ENCODE measurements at places on chromosomes 11 and 22.

DNA sequence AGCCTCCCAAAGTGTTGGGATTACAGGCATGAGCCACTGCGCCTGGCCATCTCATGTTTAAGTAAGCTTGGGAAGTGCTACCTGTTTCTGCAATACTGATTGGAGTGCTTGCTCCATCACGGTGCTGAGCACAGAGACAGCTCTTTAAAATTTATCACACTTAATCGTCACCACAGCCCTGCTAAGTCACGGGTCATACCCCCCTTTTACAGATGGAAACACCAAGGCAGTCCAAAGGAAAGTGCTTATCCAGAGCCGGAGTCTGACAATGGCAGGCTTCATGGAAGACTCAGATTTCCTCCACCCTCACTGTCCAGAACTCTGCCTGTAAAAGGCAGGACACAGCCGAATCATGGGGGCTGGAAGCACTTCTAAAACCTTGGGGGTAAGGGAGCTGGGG is 2.7 kb upstream of the C22orf15 start:
- no peak for DNase-seq

- no peak for DNase-seq
Measured at GRCh38 chr22:20551805-20552442, 44.5 kb downstream of the MED15 start.

- no peak for DNase-seq
Measured at GRCh38 chr11:93668171-93668570, 6.7 kb downstream of the CEP295 start.

DNA sequence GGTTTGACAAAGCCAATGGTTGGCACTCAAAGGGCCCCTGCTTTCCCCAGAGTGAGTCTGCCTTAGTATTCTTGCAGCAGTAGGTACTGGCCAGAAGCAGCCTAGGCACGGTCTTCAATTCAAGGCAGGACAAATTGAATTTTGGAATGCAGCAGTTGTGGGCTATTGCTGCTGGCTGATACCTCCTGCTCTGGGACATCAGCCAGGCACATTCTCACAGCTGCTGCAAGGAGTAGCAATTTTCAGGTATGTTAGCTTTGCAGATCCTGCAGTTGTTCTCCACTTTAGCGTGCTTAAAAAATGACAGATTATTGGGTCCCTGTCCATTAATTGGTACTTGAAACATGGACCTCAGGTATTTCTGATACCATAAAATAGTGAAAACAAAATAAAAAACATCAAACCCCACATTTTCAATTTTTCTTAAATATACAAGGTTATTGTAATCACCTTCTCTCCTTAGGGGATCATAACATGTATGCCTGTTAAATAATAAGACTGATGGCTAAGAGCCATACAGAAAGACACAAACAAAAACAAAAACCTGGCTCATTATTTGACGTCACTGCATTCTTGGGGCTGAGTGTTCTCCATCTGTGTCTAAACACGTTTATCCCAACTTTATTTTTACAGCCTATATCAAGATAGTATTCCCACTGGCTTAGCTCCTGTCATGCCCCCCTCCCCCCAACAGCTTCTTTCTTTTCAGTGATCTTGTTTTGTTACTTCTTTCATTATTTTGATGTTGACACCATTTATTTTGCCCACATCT is 85.1 kb upstream of the CARD18 start:
- DNase-seq = no peak

GRCh38 chr11:69066122-69067112 is 17.7 kb downstream of the TPCN2 start:
- DNase-seq = no peak

GRCh38 chr11:95283650-95284049 is 52.6 kb upstream of the SESN3 start:
- peak; percentile 83 for DNase-seq

DNA sequence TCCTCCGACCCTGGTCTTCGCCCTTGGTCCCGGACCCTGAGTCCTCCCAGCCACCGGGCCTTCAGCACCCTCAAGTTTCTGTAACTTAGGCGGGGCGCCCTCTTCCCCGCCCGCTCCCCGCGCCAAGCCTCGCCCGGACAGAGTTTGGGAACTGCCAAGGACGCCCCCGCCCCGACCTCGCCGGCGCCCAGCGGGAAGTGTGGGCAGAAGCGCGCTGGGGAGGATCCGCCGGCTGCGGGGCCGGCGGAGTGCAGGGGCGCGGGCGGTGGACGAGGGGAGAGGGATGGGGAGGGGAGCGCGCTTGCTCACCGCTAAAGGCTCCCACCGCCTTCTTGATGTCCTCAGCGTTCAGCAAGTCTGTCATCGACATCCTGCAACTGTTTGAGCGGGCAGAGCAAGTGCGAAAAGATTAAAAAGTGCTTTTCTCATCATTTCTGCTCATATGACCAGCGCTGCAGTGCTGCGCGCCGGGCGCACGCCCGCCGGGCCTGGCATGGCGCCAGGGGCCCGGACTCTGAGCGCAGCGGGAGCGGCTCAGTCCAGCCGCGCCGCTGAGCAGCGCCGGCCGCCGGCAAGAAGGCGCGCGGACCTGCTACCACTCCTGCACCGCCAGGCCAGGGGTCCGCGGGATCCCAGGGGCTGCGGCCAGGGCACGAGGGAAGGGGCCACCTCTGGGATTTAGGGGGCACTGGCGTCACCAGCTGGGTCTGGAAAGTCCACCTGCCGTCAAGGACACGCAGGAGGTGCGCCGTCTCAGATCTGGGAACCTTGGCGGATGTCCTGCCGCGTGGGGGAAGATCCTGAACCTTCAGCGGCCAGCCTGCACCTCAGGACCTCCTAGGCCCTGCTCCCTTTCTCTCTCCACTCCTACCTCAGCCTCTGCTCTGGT is at the start of gene PVALB:
PVALB (minus strand) TSS at position 400 of the 889 bp plus-strand sequence; CDS start at position 370, 30 bp downstream.
- peak; percentile 38 for DNase-seq

GRCh38 chr22:29701155-29701999 is 18.4 kb upstream of the CABP7 start:
- DNase-seq = peak; percentile 47

- no peak for DNase-seq
Measured at GRCh38 chr22:26985931-26986782, 328.8 kb downstream of the MIAT start.

- DNase-seq = peak; percentile 94
Measured at GRCh38 chr11:122697636-122698167, 42.2 kb downstream of the UBASH3B start.

- DNase-seq = no peak
Measured at GRCh38 chr11:44693654-44694119, 33.1 kb upstream of the TSPAN18 start.

- DNase-seq = no peak
Measured at GRCh38 chr11:95917193-95918036, 6.5 kb downstream of the MTMR2 start.

GRCh38 chr11:68598816-68599653 is 85.3 kb upstream of the GAL start:
- DNase-seq = peak; percentile 20

GRCh38 chr11:76626266-76626665 is 44.3 kb downstream of the LRRC32 start:
- no peak for DNase-seq

DNA sequence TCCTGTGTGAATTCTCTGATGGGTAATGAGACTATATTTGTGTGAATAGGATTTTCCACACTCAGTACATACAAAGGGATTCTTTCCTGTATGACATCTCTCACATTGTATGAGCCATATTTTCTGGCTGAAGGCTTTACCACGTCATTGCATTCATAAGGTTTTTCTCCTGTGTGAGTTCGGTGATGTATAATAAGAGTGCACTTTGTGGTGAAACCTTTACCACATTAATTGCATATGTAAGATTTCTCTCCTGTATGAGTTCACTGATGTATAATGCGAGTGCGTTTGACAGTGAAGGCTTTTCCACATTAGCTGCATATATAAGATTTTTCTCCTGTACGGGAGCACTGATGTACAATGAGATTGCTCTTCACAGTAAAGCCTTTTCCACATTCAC is 455.4 kb upstream of the CNTN5 start:
- no peak for DNase-seq

- no peak for DNase-seq
Measured at GRCh38 chr22:30964858-30965257, 3.7 kb downstream of the MORC2 start.

GRCh38 chr11:8287297-8287696 is 23.6 kb upstream of the LMO1 start:
- no peak for DNase-seq

GRCh38 chr11:133901999-133902398 is 54.8 kb downstream of the IGSF9B start:
- no peak for DNase-seq

GRCh38 chr11:65116370-65117205 is 913 bp downstream of the ZNHIT2 start:
- peak; percentile 86 for DNase-seq

DNA sequence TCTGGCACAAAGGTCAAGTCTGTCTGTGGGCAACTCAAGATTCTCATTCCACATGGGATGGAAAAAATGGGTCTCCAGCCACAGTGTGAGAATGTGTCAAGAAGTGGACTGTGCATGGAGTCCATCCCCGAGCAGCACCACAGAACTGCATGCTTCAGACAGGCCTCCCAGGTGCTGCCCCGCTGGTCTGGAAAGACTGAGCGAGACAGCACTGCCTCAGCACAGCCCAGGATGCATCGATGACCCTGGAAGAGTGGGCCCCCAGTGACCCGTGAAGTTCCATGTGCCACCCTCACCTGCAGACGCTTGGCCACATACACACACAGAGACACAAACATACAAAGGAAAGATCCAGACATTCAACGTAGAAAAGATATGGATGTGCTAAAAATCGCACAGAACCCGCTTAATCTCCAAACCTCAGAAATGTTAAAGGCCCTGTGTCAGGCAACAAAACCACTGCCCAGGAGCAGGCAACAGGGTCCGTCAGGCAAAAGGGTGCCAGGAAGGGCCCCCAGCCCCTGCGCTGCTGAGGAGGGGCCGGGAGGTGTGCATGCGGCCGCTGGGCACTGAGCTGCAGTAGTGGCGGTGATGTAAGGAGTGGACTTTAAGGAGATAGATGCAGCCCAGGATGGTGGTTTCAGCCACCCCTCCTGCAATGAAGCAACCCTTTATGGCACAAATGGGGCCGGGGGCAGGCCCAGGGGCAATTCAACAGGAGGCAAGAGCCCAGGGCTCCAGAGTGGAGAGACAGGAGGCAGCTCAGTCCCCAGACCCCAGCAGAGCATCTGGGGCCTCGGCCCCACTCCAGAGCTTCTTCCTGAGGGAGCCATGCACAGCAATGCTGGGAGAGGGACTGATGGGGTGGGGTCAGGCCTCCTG is 84.7 kb downstream of the DGCR2 start:
- DNase-seq = no peak

- no peak for DNase-seq
Measured at GRCh38 chr11:46118702-46119351, 2.4 kb downstream of the PHF21A start.

DNA sequence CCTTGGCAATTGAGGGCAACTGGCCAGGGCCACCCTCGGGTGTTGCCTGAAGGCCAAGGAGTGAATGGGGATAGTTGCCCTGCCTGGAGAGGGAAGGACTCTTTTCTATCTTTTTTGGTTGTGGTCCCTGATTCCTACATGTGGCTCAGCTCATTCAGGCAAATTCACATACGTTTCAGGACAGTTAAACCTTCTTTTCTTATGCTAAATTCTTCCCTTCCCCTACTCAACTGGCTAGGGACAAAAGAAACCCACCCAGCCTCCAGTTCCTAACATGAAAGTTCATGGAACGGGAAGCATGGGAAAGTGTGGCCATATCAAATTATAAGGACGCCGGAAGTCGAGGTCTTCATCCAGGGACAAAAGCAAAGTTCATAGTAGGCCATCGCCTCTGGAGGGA is 26.3 kb upstream of the APLNR start:
- no peak for DNase-seq

- no peak for DNase-seq
Measured at GRCh38 chr22:48362721-48363404, 1464.8 kb downstream of the BRD1 start.

DNA sequence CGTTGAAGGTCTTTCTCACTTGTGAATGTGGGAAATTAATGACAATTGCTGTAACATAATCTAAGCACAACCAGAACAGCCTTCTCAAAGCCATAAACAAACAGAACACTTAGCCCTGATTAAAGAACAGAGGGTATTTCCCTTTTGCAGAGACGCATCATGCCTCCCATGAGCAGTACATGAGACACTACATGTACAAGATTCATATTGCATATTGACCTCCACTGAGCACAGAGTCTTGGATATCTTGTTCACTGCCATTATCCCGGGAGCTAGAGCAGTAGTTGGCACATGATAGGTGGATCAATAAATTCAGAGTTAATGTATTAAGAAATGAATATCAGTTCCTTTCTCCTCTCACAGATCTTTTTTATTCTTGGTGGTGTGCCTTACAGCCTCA is 1194.3 kb upstream of the TENM4 start:
- no peak for DNase-seq

DNA sequence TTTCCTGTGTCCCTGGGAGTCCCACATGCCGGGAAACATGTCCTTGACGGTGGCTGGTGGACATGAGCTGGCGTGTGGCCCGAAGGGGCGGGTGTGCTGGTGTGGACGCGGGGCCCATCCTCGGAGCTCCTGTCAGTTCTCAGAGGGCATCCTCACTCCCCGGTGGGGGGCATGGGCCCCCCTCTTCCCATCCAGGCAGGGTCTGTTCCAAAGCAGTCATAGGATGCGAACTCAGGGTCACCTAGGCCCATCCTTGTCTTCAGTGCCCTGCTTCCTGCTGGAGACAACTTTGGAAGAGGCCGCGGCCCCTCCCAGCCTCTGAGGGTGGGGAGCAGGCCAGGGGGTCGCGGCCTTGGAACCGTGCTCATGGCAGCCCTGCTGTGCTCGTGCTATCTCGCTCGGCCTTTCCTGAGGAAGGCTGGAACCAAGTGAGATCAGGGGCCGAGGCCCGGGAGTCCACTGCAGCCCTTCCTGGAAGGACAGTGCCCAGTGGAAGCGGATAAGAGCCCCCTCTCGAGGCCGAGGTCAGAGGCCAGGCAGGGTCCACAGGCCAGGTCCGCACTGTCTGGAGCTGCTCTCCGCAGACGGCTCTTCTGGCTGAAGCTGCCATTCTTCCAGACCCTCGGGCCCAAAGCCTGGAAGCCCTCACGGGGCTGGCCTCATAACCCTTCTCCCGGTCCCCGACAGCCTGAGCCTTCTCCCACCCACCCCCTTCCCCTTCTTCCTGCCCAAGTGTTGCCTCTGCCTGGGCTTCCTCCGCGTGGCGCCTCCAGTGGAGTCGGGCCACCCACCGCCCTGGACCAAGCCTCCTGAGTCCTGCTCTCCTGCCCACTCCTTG is 8.7 kb downstream of the GRK2 start:
- no peak for DNase-seq

GRCh38 chr11:2178906-2179494 is 7.4 kb upstream of the TH start:
- peak; percentile 38 for DNase-seq

DNA sequence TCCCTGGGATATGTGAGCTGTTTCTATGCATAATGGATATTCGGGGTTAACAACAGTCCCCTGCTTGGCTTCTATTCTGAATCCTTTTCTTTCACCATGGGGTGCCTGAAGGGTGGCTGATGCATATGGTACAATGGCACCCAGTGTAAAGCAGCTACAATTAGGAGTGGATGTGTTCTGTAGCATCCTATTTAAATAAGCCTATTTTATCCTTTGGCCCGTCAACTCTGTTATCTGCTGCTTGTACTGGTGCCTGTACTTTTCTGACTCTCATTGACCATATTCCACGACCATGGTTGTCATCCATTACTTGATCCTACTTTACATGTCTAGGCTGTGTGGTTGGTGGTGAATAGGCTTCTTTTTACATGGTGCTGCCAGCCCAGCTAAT is 1.3 kb downstream of the TUG1 start:
- no peak for DNase-seq
